ENCODE measurements at places on chromosomes 5 and 9.

- peak; percentile 76 for DNase-seq
Measured at GRCh38 chr5:132473019-132473531, 17.5 kb downstream of the IRF1 start.

GRCh38 chr5:56845277-56845676, 29.9 kb downstream of the MAP3K1 start:
- DNase-seq: no peak

DNA sequence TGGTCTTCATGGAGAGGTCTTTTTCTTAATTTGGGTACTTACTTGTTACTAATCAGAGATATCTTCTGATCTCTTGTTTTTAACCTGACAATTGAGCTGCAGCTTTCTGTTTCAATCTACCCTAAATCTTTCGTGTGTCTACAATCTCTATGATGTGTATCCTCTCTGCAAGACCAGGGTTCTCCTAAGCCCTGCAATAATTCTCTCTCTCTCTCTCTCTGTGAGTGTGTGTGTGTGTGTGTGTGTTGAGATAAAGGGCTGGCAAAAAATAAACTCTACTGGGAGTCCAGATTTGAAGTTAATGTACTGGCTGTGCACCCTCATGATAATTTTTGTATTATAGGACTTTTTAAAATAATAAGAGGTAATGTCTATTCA, 57.8 kb upstream of the FBXL7 start:
- no peak for DNase-seq

DNA sequence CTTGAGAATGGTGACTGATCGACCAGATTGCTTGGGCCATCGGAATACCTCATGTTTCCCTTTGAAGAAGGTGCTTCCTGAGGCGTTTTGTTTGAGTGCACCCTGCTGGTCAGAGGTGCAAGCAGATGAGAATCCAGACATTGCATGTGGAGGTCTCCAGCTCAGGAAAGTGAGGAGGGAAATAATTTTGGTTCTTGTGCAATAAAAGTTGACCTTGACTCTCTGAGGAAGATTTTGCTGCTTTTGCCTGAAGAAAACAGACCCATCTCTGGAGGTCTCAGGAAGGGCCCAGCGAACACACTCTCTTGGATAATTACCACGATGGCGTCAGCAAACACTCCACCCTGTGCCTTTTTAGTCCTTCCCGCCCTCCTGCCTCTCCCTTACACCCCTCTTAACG, 69.7 kb downstream of the GRAMD2B start:
- no peak for DNase-seq

- DNase-seq: no peak
Measured at GRCh38 chr9:75997206-75997605, 106.7 kb downstream of the PCSK5 start.

- peak; percentile 53 for DNase-seq
Measured at GRCh38 chr9:21434202-21435014, 5.8 kb upstream of the IFNA1 start.

DNA sequence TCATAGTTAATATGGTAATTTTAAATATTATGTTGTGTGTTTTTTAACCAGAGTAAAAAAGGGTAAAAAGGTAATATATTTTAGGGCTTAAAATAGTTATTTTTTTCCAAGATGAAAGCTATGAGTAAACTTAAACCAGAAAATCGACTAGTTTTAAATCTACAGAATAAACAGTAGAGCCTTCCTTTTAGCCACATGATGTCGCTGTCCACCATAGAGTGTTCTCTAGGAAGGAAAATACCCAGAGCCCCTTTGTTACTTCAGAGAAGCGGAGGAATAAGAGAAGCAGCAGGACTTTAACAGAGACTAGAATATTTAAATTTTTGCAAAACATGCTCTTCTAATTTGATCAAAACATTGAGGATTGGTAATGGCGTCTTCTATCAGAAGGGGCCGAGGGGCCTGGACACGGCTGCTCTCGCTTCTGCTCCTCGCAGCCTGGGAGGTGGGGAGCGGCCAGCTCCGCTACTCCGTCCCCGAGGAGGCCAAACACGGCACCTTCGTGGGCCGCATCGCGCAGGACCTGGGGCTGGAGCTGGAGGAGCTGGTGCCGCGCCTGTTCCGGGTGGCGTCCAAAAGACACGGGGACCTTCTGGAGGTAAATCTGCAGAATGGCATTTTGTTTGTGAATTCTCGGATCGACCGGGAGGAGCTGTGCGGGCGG, at the start of gene PCDHA2:
Gene PCDHA2, plus strand, starts transcription at position 258 of the 664 bp plus-strand sequence.
- no peak for DNase-seq

All from CD4-positive, alpha-beta T cell (primary cell).